ENCODE measurements at places on chromosomes 12 and 14.

- no peak for DNase-seq
These were observed 16.6 kb downstream of the MAP3K12 start for GRCh38 chr12:53482626-53483168.

- DNase-seq = no peak
These were observed 38.0 kb downstream of the GRIP1 start for GRCh38 chr12:66640691-66641460.

GRCh38 chr12:108699955-108700563, 31.3 kb downstream of the CORO1C start:
- no peak for DNase-seq

- DNase-seq = no peak
These were observed 21.7 kb upstream of the MIA2 start for GRCh38 chr14:39212034-39212433.

DNA sequence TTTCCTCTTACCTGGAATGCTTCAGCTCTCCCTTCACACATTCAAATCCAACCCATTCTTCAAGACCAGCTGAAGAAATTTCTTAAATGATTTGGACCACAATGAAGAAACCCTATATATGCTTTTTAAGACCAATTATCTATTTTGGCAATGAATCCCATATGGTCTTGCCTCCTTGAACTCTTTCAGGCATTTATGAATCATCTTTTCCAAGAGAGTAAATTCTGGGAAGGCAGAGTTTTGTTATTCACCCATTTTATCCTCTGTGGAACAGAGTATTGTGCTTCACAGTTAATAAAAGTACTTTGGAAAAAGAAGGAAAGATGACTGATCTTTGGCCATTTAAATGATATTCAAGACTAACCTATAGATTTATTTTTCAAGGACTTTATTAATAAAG, 14.0 kb downstream of the GIT2 start:
- DNase-seq = no peak

DNA sequence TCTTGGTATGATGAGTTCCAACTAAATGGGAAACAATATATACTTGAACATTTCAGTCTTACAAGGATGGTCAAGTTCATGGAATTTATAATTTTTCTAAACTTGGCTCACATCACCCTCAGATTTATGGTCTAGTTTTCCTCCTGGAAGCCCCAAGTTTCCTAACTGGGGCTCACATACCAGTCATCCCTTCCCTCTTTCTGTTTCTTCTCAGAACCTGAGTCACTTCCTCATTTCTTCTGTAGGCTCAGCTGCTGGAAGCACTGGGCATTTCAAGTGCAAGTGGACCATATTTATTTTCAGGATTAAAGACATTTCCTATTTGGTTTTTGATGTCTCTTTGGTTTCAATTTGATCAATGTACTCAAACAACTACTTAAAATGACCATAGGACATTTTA, 55.4 kb downstream of the GRIP1 start:
- no peak for DNase-seq

GRCh38 chr14:36068777-36069534, 107.6 kb downstream of the PTCSC3 start:
- no peak for DNase-seq

GRCh38 chr12:32644431-32644830, 34.7 kb upstream of the DNM1L start:
- DNase-seq = no peak

- no peak for DNase-seq
These were observed 1.2 kb upstream of the SIX1 start for GRCh38 chr14:60650373-60650961.

DNA sequence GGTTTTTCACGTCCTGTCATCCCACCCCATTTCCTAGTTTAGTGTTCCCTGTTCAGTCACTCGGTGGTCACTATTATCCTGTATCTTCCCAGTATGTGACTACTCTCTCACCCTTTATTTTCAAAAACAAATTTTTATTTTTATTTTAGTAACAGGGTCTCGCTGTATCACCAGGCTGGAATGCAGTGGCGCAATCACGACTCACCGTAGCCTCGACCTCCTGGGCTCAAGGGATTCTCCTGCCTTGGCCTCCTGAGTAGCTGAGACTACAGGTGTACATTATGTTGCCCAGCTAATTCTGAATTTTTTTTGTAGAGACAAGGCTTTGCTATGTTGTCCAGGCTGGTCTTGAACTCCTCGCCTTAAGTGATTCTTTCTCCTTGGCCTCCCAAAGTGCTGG, 20.1 kb upstream of the PRICKLE1 start:
- no peak for DNase-seq

- no peak for DNase-seq
These were observed 5.8 kb upstream of the TBPL2 start for GRCh38 chr14:55446127-55446736.

DNA sequence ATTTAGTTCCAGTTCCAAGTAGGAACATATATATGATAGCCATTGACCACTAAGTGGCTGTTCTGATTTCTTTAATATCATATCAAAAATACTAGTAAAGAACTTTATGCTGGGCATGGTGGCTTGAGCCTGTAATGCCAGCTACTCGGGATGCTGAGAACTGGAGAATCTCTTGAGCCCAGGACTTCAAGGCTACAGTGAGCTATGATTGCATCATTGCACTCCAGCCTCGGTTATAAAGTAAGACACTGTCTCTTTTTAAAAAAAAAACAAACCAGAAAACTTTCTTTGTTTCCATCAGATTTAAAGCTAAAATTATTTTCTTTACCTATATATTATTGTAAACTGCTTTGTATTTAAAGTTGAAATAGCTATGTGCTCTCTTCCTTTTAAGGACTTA, 127.0 kb downstream of the SCAF11 start:
- DNase-seq = no peak

DNA sequence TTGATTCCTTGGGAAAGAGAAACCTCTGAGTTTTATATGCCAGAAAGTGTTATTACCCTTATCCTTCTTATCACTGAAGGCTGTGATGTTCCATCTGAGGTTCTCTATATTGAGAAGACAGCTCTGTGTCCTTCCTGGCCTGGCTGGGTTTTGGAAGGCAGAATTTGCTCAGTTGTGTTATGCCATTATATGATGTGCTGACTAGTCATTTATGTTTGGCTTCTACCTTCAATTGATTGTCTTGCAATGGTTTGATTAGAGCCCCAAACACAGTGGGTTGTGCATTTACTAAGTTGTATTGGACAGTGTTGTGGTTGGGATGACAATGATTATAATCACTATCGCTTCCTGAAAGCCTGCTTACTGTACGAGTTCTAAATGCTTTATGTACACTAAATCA, 265.7 kb downstream of the SNAPC1 start:
- no peak for DNase-seq

DNA sequence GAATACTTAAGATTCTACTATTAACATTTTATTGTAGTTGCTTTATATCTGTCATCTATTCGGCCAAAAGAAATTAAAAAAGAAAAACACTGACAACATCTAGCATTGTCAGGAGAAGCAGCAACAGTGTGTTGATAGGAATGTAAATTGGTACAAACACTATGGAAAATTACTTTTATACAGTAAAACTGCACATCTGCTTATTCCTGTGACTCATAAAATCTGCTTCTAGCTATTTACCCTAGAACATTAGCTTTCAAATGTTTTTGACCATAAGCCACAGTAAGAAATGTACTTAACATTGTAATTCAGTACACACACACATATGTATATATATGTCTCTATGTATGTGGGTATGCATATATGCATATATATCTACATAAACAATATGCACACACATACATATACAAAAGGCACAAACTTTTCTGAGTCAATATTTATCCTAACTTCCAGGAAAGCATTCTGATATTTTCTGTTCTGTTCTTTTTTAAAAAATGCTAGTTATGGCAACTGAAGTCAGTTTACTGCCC, 278.9 kb upstream of the GARIN2 start:
- no peak for DNase-seq

GRCh38 chr12:2266666-2267620, 214.2 kb downstream of the CACNA1C start:
- no peak for DNase-seq

All from stimulated activated CD8-positive, alpha-beta memory T cell treated with anti-CD3 and anti-CD28 coated beads, Interleukin-15, amount 100 ng/mL, for 24 hours (primary cell).